ENCODE measurements at places on chromosomes 7 and 10. TPM values are rescaled to one million over a fixed set of nuclear protein-coding genes. Genes with fewer than 3 reads are reported as not detected.

GRCh38 chr7:121126801-121127534 lies 138.5 kb downstream of the CPED1 start:
- no peaks in the 10 kb centered on the region for H3K36me3 ChIP-seq
- no peak overlapping the region for H3K4me3 ChIP-seq
- H3K27me3 ChIP-seq, result no peaks in the 10 kb centered on the region
- DNase-seq, result peak; percentile 39

- DNase-seq, result no peak
- no peaks in the 10 kb centered on the region for H3K36me3 ChIP-seq
- no peak overlapping the region for H3K27ac ChIP-seq
- no peaks in the 10 kb centered on the region for H3K4me1 ChIP-seq
- no peak overlapping the region for H3K4me3 ChIP-seq
- no peaks in the 10 kb centered on the region for H3K27me3 ChIP-seq
Observed at GRCh38 chr7:41163991-41164390, 538.9 kb downstream of the INHBA start.

- DNase-seq, result no peak
- H3K4me1 ChIP-seq, result peaks cover 16% of the 10 kb centered on the region
- no peak overlapping the region for H3K4me3 ChIP-seq
- no peaks in the 10 kb centered on the region for H3K27me3 ChIP-seq
- no peak overlapping the region for H3K27ac ChIP-seq
Observed at GRCh38 chr10:107692072-107692471, 527.6 kb upstream of the SORCS1 start.

- no peak for DNase-seq
- H3K27ac ChIP-seq, result no peak overlapping the region
- peaks cover 5% of the 10 kb centered on the region for H3K36me3 ChIP-seq
- H3K27me3 ChIP-seq, result no peaks in the 10 kb centered on the region
Observed at GRCh38 chr7:106629516-106629915, 31.4 kb downstream of the CCDC71L start.

The MDFIC gene
- 8.1 TPM for total RNA-seq

GRCh38 chr7:79988653-79989052 lies 146.0 kb upstream of the GNAI1 start:
- no peak overlapping the region for H3K27ac ChIP-seq
- DNase-seq, result no peak
- H3K36me3 ChIP-seq, result no peaks in the 10 kb centered on the region
- no peak overlapping the region for H3K4me3 ChIP-seq
- peaks cover 26% of the 10 kb centered on the region for H3K27me3 ChIP-seq

GRCh38 chr10:70115948-70116682 lies 16.5 kb downstream of the AIFM2 start:
- H3K27me3 ChIP-seq, result no peaks in the 10 kb centered on the region
- peaks cover 61% of the 10 kb centered on the region for H3K36me3 ChIP-seq
- H3K4me1 ChIP-seq, result peaks cover 6% of the 10 kb centered on the region
- peak; percentile 68 for DNase-seq
- H3K27ac ChIP-seq, result no peak overlapping the region

The CACUL1 gene
- total RNA-seq, result 45.9 TPM

The SPDYE8 gene
- not detected for total RNA-seq

The FXYD4 gene
- not detected for total RNA-seq

The COL1A2 gene
- total RNA-seq, result not detected

GRCh38 chr7:1693991-1694524 lies 24.0 kb downstream of the ELFN1 start:
- no peak overlapping the region for H3K27ac ChIP-seq
- no peak overlapping the region for H3K4me3 ChIP-seq
- H3K36me3 ChIP-seq, result no peaks in the 10 kb centered on the region
- H3K27me3 ChIP-seq, result peaks cover 55% of the 10 kb centered on the region
- no peaks in the 10 kb centered on the region for H3K4me1 ChIP-seq

The PIP gene
- not detected for total RNA-seq

DNA sequence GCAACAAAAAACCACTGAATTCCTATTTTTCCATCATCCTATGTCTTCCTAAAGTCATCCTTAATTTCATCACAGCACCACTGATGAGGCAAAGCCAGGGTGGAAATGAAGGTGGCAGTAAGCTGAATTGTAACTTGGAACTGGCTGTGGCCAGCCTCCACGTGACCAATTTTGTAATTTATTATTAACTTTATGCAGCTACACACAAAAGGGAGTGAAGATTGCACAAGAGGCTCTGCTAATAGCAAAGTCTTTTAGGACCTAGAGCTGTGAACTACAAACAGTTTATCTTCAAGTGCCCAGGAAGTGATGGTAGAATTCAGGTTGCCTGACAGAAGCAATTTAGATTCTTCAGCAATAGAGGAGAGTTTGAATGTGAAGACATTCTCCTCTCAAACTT lies 176.4 kb downstream of the CCDC71L start:
- no peaks in the 10 kb centered on the region for H3K36me3 ChIP-seq
- H3K27ac ChIP-seq, result peak overlapping the region; percentile 20
- peak; percentile 40 for DNase-seq
- H3K4me1 ChIP-seq, result peaks cover 30% of the 10 kb centered on the region
- H3K27me3 ChIP-seq, result no peaks in the 10 kb centered on the region
- H3K4me3 ChIP-seq, result no peak overlapping the region

The SFRP4 gene
- not detected for total RNA-seq

DNA sequence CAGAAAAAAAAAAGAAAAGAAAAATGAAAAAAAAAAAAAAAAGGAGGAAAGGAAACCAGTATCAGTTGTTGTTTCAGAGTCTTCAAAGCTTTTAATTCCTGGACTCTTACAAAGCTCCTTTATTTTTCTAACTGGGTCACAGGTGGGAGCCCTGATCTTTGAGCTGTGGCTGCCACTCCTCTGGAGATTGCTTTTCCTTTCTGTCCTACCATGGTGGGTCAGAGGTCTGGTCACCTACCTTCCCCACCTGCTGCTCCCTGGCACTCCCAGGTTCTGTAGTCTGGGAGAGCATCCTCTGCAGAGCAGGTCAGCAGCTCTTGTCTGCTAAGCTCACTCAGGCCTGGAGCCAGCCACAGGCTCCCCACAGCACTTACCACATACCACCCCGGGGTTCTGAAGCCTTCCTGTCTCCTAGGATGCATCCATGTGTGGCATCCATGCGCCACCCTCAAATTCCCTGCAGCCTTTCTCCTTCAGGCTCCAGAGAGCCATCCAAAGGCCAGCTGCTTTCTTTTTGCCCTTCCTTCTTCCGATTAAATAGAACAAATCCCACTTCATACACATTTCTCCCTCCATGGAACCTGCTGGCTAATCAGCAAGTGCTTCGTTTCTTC lies 73.2 kb upstream of the TPK1 start:
- no peaks in the 10 kb centered on the region for H3K36me3 ChIP-seq
- no peak overlapping the region for H3K4me3 ChIP-seq
- H3K27me3 ChIP-seq, result no peaks in the 10 kb centered on the region
- H3K4me1 ChIP-seq, result no peaks in the 10 kb centered on the region
- no peak overlapping the region for H3K27ac ChIP-seq

The NKX2-3 gene
- total RNA-seq, result not detected

GRCh38 chr7:20831956-20832355 lies 45.3 kb upstream of the SP8 start:
- H3K36me3 ChIP-seq, result no peaks in the 10 kb centered on the region
- no peaks in the 10 kb centered on the region for H3K4me1 ChIP-seq
- DNase-seq, result no peak
- no peak overlapping the region for H3K4me3 ChIP-seq
- H3K27me3 ChIP-seq, result no peaks in the 10 kb centered on the region
- no peak overlapping the region for H3K27ac ChIP-seq

DNA sequence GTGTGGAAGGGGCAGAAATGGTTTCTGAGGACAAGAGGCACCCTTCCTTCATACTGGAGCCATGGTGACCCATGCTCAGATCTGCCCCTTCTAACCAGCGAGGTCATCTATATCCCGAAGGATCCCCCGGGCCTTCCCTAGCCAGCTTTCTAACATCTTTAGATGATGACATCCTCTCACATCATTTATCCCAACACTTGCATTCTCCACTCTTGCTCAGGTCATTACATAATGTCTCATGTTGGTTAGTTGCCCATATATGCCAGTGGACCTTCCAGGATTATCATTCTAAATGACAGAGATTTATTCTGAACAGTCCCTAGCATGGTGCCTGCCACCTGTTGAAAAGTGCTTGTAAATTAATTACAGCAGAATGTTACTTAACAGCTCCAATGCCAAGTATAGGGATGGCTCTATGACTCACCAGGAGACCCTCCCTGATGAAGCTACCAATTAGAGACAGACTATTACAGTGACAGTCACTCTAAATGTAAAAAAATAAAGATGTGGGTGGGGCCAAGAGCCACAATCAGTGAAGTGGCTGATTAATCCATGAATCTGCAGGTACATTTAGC lies 22.6 kb upstream of the ABLIM1 start:
- no peaks in the 10 kb centered on the region for H3K27me3 ChIP-seq
- H3K4me1 ChIP-seq, result peaks cover 44% of the 10 kb centered on the region
- H3K27ac ChIP-seq, result no peak overlapping the region
- DNase-seq, result no peak
- H3K36me3 ChIP-seq, result no peaks in the 10 kb centered on the region

GRCh38 chr7:55426676-55427075 lies 61.5 kb downstream of the LANCL2 start:
- DNase-seq, result no peak
- no peaks in the 10 kb centered on the region for H3K4me1 ChIP-seq
- H3K27me3 ChIP-seq, result no peaks in the 10 kb centered on the region
- no peak overlapping the region for H3K4me3 ChIP-seq

The C7orf33 gene
- not detected for total RNA-seq

The TAC1 gene
- not detected for total RNA-seq

DNA sequence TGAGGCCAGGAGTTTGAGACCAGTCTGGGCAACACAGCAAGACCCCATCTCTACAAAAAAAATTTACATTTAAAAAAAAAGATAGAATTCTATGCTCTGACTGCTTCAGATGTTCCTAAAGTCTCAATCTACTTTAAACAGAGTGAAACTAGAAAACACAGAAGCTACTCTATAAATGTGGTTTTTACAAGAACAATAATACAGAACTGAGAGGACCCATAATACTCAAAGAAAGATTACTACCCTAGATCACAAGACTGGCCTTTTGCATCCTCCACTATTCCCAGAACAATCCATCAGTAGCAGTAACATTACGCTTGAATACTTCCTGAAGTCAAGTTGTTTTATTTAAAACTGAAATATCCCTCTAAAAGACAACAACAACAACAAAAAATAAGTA lies 119.4 kb downstream of the ZFAND4 start:
- no peaks in the 10 kb centered on the region for H3K27me3 ChIP-seq
- no peak for DNase-seq
- no peak overlapping the region for H3K27ac ChIP-seq
- no peaks in the 10 kb centered on the region for H3K36me3 ChIP-seq

- H3K36me3 ChIP-seq, result no peaks in the 10 kb centered on the region
- peaks cover 14% of the 10 kb centered on the region for H3K4me1 ChIP-seq
- peak; percentile 88 for DNase-seq
- no peaks in the 10 kb centered on the region for H3K27me3 ChIP-seq
Observed at GRCh38 chr10:96587264-96588059, 650 bp upstream of the TM9SF3 start.

DNA sequence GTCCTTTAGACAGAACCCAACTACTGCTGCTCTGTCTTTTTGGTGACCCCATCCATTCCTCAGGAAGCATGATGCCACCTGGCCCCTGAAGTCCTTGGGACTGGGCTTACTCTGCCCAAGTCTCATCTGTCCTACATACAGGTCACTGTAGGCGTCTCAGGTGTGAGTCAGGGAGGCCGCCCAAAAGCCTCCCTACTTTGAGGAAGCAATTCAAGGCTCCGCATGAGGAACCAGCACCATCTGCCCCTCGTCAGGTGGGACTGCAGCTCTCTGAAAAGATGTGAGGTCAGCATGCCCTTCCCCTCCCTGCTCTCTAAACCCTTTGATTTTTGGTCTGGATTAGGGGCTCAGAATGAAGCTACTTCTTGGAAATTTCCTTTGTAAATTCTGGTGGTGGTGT lies 354.8 kb downstream of the CXCL12 start:
- no peak for DNase-seq
- no peak overlapping the region for H3K27ac ChIP-seq
- H3K36me3 ChIP-seq, result no peaks in the 10 kb centered on the region
- peaks cover 28% of the 10 kb centered on the region for H3K27me3 ChIP-seq

The PON1 gene
- total RNA-seq, result not detected

DNA sequence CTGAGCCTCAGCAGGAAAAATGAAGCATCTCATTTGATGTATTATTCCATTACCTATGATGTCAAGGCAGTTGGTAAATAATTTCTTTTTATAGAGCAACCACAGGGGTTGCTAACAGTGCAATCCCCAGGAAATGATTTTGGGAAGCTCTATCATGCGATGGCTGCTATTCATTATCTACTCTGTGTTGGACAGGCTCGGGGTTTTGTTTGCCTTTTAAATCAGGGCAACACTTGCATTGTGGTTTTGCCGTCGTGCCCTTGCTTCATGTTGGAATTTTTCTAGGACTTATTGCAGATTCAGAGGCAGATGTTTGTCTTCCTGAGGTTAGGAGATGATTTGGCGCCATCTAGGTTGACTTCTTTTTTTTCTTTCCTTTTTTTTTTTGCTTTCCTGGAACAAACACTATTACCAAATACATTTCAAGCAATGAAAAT lies 128.4 kb downstream of the BICC1 start:
- no peaks in the 10 kb centered on the region for H3K27me3 ChIP-seq
- DNase-seq, result peak; percentile 86
- peak overlapping the region; percentile 91 for H3K27ac ChIP-seq
- H3K4me3 ChIP-seq, result peak overlapping the region; percentile 62
- H3K4me1 ChIP-seq, result peaks cover 63% of the 10 kb centered on the region

The ACADSB gene
- total RNA-seq, result 15.7 TPM

GRCh38 chr7:22442187-22442881 lies 57.7 kb downstream of the STEAP1B start:
- peaks cover 11% of the 10 kb centered on the region for H3K4me1 ChIP-seq
- DNase-seq, result no peak
- no peaks in the 10 kb centered on the region for H3K27me3 ChIP-seq
- no peak overlapping the region for H3K27ac ChIP-seq

The VWA2 gene
- not detected for total RNA-seq

The H2BK1 gene
- total RNA-seq, result not detected

DNA sequence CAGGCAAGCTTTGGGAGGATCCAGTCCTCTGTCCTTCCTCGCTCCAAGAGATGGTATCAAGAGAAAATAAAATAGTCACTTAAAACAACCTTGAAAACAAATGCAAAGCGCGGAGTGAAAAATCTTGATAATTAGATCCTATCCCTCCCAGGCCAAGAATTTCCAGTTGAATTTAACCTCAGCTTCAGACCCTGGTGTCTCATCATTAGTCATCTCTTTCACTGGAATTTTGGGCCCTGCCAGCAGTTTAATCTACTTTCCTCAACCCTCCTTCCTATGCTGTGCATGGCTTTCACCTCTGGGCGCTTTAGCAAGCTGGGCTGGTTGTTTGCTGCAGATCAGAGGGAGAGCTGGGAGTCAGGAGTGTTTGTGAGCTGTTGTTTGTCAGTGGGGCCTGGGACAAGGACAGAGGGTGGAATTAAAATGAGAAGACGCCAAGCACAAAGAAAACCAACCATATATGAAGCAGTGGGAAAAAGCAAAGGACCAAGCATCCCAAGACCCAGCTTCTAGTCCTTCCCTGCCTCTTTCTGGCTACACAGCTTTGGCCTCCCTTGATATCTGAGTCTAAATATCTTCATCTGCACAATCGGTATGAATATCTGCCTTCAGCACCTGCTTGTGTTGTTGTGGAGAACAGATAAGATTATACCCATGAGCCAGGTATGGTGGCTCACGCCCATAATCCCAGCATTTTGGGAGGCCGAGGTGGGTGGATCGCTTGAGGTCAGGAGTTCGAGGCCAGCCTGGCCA lies 13.5 kb downstream of the MYOF start:
- H3K4me1 ChIP-seq, result peaks cover 54% of the 10 kb centered on the region
- no peaks in the 10 kb centered on the region for H3K27me3 ChIP-seq
- H3K36me3 ChIP-seq, result peaks cover 34% of the 10 kb centered on the region
- H3K27ac ChIP-seq, result peak overlapping the region; percentile 85
- peak; percentile 93 for DNase-seq
- peak overlapping the region; percentile 52 for H3K4me3 ChIP-seq

- peaks cover 35% of the 10 kb centered on the region for H3K4me1 ChIP-seq
- H3K36me3 ChIP-seq, result peaks cover 25% of the 10 kb centered on the region
- no peaks in the 10 kb centered on the region for H3K27me3 ChIP-seq
- peak overlapping the region; percentile 82 for H3K27ac ChIP-seq
- peak overlapping the region; percentile 76 for H3K4me3 ChIP-seq
Observed at GRCh38 chr7:116511552-116512519, 12.3 kb downstream of the CAV2 start.

Measured in MCF 10A (cell line).